ENCODE measurements at places on chromosomes 2 and 18.

- no peak for DNase-seq
Measured at GRCh38 chr2:16832910-16833309, 167.3 kb upstream of the CYRIA start.

GRCh38 chr18:40902436-40902835, 1052.6 kb upstream of the PIK3C3 start:
- DNase-seq: no peak

GRCh38 chr2:198321522-198322088, 517.2 kb downstream of the PLCL1 start:
- DNase-seq: no peak

DNA sequence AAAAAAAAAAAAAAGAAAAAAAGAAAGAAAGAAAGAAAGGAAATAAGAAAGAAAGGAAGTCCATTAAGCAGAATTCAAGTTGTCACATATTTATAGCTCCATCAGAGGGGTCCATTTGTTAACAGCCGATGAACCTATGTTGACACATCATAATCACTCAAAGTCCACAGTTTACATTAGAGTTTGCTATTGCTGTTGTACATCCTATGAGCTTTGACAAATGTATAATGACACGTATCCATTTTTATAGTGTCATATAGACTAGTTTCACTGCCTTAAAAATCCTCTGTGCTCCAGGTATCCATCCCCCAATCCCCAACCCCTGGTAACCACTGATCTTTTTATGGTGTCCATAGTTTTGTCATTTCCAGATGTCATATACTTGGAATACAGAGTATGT, 335.2 kb downstream of the RND3 start:
- DNase-seq: no peak

DNA sequence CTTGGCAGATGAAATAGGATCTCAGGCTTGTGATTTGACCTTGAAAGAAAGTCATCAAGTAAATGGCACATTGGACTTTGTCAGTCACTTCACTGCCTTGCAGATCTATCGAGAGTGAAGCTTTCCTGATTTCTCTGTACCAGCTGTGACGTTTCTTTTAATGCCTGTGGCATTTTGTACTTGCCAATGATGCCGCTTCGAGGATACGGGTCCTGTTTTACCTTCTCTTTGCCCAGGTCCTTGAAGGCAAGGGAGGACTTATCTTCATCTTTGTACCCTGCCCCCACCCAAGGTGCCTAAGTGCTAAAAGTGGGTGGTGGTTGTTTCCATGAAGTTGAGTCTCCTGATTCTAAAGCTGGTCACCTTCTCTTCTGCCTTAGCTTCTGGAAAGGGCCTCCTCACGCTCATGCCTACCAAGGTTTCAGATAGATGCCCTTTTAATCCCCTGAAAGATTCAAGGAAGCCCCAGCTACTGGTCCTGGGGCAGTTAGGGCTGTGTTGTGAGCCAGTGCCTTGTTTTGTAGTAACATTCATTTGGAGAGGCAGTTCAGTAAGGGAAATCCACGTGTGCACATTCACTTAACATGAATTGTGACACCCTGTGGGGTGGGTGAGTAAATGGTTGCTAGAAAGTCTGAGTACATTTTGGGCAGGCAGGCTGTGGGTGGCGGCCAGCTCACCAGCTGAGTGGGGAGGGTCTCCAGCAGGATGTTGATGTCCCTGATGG, 6.1 kb downstream of the LBH start:
- DNase-seq: no peak

GRCh38 chr2:30433541-30434299, 13.3 kb upstream of the LCLAT1 start:
- no peak for DNase-seq

GRCh38 chr18:51069885-51070284, 39.9 kb downstream of the SMAD4 start:
- no peak for DNase-seq

DNA sequence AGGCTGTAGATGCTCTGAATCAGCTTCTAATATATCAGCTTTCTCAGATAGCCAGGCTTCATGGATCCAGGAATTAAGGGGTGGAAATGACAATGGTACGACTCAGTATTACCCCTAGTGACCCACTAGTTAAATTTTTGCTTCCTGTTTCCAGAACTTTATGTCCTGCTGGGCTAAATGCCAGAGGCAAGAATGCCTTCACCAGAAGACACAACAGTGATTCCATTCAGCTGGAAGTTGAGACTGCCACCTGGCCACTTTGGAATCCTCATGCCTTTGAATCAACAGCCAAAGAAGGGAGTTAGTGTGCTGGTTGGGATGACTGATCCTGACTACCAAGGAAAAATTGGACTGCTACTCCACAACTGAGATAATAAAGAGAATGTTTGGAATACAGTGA, 239.1 kb downstream of the ASXL3 start:
- no peak for DNase-seq

GRCh38 chr2:95709831-95710230, 118.0 kb downstream of the TRIM43 start:
- DNase-seq: no peak

GRCh38 chr2:236749346-236749745, 179.7 kb downstream of the ACKR3 start:
- DNase-seq: no peak

DNA sequence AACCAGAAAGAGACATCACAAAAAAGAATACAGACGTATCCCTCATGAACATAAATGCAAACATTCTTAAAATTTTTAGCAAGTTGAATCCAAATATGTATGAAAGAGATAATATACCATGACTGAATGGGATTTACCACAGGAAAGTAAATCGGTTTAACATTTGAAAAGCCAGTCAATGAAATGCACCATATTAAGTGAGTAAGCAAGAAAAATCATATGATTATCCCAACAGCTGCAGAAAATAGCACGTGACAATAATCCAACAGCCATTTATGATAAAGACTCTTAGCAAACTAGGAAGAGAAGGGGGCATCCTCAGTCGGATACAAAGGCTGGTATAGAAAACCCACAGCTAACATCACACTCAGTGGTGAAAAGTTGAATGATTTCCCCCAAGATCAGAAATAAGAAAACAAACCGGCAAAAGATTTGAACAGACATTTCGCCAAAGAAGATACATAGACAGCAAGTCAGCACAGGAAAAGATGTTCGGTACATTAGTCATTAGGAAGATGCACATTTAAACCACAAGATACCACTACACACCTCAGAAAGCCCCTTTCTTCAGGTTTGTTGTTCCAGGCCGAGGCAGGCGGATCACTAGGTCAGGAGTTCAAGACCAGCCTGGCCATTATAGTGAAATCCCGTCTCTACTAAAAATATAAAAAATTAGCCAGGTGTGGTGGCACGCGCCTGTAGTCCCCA, 144.3 kb downstream of the INHBB start:
- DNase-seq: peak; percentile 38
